ENCODE measurements at places on chromosomes 5 and 9. TPM values are rescaled to one million over a fixed set of nuclear protein-coding genes. Genes with fewer than 3 reads are reported as not detected.

DNA sequence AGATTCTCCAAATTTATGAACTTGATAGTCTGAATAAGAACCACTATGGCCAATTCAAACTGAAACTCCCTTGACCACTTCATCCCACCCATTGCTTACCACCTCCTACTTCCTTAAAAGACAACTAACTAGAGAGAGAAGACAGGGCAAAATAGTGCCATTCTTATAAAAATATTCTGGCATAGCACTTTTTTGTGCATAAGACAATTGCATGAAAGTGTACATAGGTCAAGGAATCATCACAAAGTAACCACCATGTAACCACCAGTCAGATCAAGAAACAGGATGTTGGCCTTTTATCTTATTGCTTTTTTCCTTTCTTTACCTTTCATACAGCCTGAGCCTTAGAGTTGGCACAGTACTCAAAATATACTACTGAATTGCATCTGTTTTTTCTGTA is 8.1 kb upstream of the ARSB start:
- no peak for DNase-seq

DNA sequence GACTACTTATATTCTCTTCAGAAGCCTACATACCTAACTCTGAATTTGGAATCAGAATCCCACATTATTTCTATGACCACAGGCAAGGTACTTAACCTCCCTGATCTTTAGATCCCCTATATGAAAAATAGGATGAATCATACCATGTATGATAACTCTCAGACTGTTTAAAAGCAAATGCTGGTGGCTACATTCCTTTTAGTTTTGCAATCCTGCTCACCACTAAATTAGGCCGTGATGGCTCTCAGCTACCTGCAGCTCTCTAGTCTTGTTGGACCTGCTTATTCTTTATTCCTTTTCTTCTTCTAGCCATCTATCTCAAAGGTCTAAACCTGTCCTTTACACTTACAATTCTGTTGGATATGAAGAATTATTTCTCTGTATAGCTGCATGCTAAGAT is 303.4 kb upstream of the ATP10B start:
- no peak for DNase-seq

DNA sequence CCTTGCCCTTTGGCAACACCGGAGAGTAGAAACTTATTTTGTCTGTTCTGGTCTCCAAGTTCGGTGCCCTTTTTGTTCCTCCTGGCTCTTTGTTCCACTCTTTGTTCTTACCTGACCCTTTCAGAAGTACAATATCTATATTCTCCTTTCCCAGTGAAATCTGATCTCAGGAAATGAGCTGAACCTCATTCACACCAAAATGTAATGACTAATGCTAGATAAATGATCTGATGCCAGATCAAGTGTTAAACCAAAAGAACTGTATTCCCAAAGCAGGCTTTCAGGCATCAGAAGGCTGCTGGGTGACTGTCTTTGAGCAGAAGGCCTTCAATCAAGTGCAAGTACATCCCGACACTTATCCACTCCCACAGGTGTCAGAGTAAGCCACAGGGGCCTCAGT is 156.4 kb downstream of the SPOCK1 start:
- no peak for DNase-seq

DNA sequence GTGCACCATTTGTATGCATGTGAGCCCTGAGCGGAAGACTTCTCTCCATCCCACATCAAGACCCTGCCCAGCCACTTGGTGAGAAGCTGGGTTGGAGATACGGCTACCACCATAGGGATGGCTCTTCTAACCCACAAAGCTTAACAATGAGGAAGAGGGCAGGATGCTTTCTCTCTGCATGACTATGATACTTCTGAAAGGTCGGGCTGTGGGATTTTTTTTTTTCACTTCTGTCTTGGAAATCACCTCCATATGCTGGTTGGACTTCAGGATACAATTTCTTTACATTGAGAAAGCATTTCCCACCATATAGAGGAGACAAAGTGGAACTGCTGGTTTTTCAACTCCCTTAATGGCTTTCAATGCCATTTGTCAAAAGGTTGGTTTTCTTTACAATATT is 30.5 kb downstream of the ZNF366 start:
- no peak for DNase-seq

MSMP gene
- polyA plus RNA-seq: 1.3 TPM

- DNase-seq: no peak
These were observed 393.9 kb upstream of the C9orf72 start for GRCh38 chr9:27967210-27967609.

GRCh38 chr5:133773247-133774202 is 161.2 kb upstream of the FSTL4 start:
- DNase-seq: no peak

DNA sequence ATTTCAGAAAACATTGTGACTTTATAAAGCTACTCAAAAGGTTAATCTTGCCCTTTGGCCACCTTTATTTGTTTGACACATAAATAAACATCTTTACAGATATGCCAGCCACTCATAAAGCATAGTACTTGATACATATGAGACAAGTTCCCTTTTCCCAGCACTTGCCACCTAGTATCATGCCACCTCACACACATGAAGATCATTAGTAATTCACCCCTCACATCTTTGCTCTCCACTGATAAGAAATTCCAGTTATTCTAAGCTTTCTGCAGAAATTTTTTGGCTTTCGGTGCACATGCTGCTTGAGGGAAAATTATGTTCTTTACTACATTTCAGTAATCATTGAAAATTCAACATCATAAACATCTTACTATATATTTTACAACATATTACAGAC is 59.1 kb downstream of the DEPDC1B start:
- no peak for DNase-seq

DNA sequence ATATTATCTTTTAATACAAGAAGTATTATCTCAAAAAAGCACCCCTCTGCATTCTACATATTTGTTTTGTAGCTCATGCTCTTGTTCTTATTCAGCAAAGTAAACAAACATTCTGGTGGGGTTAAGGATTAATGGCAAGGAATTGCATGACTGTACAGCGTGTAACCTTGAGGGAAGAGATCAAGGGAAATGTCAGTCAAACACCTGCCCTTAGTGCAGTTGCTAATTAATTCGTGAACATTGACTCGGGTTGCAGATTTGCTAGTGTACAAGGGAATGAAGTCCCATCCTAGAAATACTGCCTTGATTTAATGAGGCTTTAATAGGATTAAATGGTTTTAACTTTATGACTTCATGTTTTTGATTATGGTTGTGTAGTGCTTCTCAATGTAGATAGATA is 1758.1 kb downstream of the MAT2B start:
- DNase-seq: no peak

- no peak for DNase-seq
These were observed 59.5 kb downstream of the MVB12B start for GRCh38 chr9:126386088-126386487.

DNA sequence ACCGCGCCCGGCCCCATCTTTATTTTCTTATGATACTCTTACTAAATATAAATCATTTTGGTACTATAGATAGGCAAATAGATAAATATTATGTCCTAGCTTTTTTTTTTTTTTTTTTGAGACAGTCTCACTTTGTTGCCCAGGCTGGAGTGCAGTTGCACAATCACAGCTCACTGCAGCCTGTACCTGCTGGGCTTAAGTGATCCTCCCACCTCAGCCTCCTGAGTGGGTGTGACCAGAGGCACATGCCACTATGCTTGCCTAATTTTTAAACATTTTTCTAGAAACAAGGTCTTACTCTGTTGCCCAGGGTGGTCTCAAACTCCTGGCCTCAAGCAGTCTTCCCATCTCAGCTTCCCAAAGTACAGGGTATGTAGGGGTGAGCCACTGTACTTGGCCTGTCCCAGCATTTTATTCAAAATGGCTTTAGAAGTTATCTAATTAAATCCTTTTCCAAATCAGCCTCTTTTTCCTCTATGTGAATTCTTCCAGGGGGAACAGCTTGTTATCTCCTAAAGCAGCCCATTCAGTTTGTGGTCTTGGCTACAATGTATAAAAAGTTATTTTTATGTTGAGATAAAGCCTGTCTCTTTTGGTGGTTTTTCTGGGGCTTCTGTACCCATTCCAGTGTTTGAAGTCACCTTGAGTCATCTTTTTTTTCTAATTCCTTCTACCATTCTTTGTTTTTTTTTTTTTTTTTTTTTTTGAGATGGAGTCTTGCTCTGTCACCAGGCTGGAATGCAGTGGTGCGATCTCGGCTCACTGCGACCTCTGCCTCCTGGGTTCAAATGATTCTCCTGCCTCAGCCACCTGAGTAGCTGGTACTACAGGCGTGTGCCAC is 12.1 kb downstream of the MELK start:
- no peak for DNase-seq

CDO1 gene
- 14.0 TPM for polyA plus RNA-seq

DNA sequence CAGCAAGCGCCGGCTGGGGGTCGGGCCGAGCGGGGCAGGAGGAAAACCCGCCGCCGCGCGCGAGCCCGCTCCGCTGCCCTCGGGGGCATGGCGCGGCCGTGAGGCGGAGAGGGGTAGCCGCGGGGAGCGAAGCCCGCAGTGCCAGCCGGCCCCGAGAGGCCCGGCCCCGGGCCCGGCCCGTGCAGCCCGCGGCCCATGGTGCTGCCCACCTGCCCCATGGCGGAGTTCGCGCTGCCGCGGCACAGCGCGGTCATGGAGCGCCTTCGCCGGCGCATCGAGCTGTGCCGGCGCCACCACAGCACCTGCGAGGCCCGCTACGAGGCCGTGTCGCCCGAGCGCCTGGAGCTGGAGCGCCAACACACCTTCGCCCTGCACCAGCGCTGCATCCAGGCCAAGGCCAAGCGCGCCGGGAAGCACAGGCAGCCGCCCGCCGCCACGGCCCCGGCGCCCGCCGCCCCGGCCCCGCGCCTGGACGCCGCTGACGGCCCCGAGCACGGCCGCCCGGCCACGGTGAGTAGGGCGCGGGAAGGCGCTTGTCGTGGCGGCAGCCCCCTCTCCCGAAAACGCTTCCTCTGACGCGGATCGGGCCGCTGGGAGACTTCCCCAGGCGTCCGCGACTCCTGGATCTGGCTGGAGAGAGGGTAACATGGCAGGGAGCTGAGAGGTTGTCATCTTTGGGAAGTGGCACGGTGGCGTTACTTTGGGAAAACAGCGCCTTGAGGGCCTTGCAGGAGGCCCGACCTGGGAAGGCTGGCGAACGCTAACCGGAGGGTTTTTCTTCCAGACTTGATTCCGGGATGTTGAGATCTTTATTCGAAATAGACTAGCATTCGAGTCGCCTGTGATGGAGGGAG is 523 bp downstream of the MAML1 start:
- DNase-seq: peak; percentile 56

ELOVL7 gene
- polyA plus RNA-seq: 2.2 TPM

GRCh38 chr5:45060724-45061123 is 252.0 kb downstream of the MRPS30 start:
- no peak for DNase-seq

MARCHF11 gene
- 0.67 TPM for polyA plus RNA-seq

GRCh38 chr9:70614786-70615463 is 200.5 kb upstream of the KLF9 start:
- no peak for DNase-seq

PCDH1 gene
- polyA plus RNA-seq: 4.6 TPM

GRCh38 chr5:14432931-14433589 is 148.5 kb upstream of the OTULINL start:
- DNase-seq: no peak

DNA sequence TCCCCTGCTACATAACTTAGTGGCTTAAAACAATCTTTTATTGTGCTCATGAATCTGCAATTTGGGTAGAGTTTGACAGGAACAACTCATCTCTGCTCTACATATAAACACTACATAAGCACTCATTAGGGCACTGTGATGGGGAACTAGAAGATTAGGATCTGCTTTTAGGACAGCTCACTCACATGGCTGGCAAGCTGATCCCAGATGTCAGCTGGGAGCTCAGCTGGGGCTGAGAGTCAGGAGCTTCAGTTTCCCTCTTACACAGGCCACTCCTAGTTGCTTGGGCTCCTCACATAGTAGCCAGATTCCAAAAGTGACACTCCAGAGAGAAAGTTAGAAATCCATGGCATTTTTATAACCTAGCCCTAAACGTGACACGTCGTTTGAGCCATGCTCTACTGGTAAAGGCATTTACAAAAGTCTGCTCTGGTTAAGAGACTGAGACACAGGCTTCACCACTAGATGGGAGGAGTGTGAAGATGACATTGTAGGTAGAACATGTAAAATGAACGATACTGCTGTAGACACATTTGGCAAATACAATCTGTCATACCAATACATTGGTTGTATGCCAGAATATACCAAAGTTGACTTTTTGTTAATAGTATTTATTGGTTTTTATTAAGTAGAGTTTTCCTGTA is 23.6 kb downstream of the SCAI start:
- no peak for DNase-seq

- no peak for DNase-seq
These were observed 90.8 kb downstream of the PCDH1 start for GRCh38 chr5:141787376-141787775.

GRCh38 chr9:27771803-27772545 is 198.7 kb upstream of the C9orf72 start:
- DNase-seq: no peak

DNA sequence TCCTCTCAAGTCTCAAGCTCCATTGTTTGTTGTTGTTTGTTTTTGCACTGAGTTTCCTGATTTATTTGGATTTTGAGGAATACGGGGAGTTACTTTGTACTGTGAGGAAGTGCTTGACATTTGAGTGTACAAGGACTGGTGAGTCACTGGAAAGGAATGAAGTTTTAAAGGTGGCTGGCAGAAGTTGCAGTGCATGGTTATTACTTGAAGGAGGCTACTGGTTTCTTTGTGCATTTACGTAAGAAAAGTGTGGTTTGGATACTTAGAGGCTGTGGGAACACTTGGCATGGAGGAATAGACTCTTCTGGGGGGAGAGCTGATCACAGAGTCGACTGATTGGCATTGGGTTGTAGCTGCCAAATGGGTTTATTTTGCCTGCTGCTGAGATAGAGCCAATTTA is 919.0 kb downstream of the TAF11L14 start:
- DNase-seq: peak; percentile 9

DNA sequence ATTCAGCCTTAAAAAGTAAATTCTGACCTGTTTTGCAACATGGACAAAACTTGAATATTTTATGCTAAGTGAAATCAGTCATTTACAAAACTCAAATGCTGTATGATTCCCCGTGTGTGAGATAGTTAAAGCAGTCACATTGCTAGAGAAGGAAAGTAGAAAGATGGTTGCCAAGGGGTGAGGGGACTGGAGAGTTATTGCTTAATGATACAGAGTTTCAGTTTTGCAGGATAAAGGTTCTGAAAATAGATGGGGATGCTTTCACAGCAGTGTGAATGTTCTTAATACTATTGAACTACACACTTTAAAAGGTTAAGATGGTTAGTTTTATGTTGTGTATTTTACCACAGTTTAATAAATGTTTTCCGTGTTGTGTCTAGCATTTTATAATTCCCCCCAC is 51.2 kb downstream of the SGCD start:
- DNase-seq: no peak
